Cardiac ventricle fibroblast (primary cell): ENCODE measurements at places on chromosomes 7 and 10. TPM values are rescaled to one million over a fixed set of nuclear protein-coding genes. Genes with fewer than 3 reads are reported as not detected.

The FRG2B gene
- not detected in 2 replicates for total RNA-seq

The COL13A1 gene
- 7.6 and 17.7 TPM in 2 replicates for total RNA-seq

The SPDYE6 gene
- total RNA-seq: not detected in 2 replicates

The PROSER2 gene
- total RNA-seq: 2.1 TPM in 2 replicates

The OR6B1 gene
- not detected in 2 replicates for total RNA-seq

The IFIT1 gene
- 8.5 and 13.6 TPM in 2 replicates for total RNA-seq

The TMEM213 gene
- not detected in 2 replicates for total RNA-seq

The C10orf67 gene
- not detected in 2 replicates for total RNA-seq

The PCDH15 gene
- not detected in 2 replicates for total RNA-seq

The C10orf105 gene
- total RNA-seq: 0.06 TPM in 1 of 2 replicates, not detected in the other

The GPNMB gene
- total RNA-seq: 196 and 209 TPM in 2 replicates

The VSTM4 gene
- total RNA-seq: 5.1 and 5.3 TPM in 2 replicates

The CYP17A1 gene
- not detected in 2 replicates for total RNA-seq

The CYP2C19 gene
- not detected in 2 replicates for total RNA-seq

The IDI2 gene
- not detected in 2 replicates for total RNA-seq

The TBC1D12 gene
- 7.6 and 8.9 TPM in 2 replicates for total RNA-seq

The CDNF gene
- total RNA-seq: 2.6 and 2.7 TPM in 2 replicates

The PSMC2 gene
- 123 and 146 TPM in 2 replicates for total RNA-seq

The GRB10 gene
- 22.4 and 24.3 TPM in 2 replicates for total RNA-seq

The CLRN3 gene
- total RNA-seq: not detected in 2 replicates

The IMMP2L gene
- 9.0 and 10.8 TPM in 2 replicates for total RNA-seq

The REPIN1 gene
- total RNA-seq: 25.9 and 41.2 TPM in 2 replicates
